Thoracic aorta (tissue), 2 donors: ENCODE measurements at places on chromosomes 5 and 9. TPM values are rescaled to one million over a fixed set of nuclear protein-coding genes. Genes with fewer than 3 reads are reported as not detected.

DNA sequence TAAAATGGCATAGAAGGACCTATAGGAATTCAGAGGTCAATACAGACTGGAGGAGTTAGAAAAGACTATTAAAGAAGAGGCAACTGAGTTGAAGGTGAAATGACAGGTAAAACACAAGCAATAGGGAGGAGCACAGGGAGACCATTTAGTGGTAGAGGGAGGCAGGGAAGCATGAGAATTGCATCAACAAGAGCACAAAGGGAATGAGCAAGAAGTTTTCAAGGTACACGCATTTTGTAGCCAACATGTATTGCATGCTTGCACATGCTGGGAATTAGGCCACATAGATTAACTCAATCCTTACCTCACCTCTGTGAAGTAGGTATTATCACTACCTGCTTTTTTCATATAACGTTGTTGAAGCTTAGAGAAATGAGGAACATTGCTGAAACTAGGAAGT lies 42.3 kb downstream of the PLPP1 start:
- no peak for DNase-seq

- peak; percentile 15 for DNase-seq
Observed at GRCh38 chr9:89603767-89604665, 796 bp upstream of the GADD45G start.

DNA sequence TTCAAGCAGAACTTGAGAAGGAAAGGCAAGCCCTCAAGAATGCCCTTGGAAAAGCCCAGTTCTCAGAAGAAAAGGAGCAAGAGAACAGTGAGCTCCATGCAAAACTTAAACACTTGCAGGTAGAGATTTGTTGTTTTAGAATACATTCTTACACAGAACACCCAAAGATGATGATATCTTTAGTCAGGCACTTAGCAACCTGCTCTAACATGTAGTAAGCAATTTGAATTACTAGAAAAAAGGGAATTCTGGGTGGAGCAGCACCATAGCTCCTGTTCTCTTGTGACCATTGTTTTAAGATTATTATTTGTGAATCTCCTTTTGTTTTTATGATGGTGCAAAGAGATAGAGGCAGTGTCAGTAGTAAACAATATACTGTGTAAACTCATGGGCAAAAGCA lies 63.1 kb downstream of the RAB14 start:
- no peak for DNase-seq

DNA sequence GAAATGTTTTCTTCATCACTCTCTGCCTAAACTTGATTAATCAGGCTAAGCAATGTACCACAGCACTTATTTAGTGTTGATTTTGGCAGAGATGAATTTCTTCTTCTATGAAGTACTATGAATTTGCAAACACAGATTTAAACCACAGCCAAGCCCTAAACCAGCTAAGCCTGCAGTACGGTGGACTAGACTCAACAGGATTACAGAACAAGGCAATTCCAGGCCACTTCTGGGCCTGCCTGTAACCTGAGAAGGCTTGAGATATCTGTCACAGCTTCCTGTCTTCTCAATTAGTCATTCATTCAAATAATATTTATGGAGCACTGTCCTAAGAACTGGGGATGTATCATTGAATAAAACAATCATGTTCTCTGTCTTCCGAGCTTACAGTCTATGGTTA lies 32.4 kb upstream of the CAST start:
- no peak for DNase-seq

DNA sequence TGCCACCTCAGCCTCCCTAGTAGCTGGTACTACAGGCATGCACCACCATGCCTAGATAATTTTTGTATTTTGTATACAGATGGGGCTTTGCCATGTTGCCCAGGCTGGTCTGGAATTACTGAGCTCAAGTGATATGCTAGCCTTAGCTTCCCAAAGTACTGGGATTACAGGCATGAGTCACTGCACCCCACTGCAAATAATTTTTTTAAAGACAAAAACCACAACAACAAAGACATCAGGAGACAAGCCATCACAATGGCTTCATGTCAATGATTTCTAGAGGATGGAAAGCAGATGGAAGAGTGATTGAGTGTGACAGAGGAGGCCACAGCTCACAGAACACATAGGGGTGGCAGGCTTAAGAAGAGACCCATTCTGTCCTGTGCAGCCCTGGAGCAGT lies 97.9 kb upstream of the PCSK1 start:
- DNase-seq = no peak

- DNase-seq = no peak
Observed at GRCh38 chr9:78858266-78858665, 561.3 kb downstream of the PSAT1 start.

DNA sequence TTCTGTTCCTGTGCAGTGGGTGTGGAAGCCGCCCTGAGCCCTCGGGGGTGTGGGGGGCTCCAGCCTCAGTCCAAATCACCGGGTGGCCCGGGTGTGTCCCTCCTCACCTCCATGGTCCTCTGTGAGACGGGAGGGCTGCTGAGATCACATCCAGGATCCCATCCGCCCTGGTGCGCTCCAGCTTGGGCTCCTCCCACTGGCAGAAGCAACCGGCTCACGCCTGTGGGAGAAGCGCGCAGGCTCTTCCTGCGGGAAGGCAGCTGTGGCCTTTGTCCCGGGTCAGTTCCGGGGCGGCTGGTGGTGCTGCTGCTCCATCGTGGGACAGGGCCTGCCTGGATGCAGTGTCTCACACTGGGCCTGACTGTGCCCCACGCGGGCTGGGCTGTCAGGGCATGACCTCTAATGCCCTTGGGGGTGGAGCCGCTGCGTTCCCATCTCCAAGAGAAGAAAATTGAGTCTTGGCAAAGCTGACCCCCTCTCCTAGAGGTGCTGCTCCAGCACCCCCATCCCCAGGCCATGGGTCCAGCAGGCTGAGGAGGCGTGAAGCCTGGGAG lies 18.5 kb downstream of the OLFM1 start:
- DNase-seq = no peak

- no peak for DNase-seq
Observed at GRCh38 chr9:98162613-98163012, 29.8 kb downstream of the CORO2A start.

ARHGEF37 gene
- total RNA-seq = 11.4 TPM

C5orf52 gene
- not detected for total RNA-seq

ANKRD31 gene
- total RNA-seq = not detected

ADAMTS16 gene
- total RNA-seq = not detected

WHRN gene
- 4.1 TPM for total RNA-seq
